ENCODE measurements at places on chromosomes 1 and 21. TPM values are rescaled to one million over a fixed set of nuclear protein-coding genes. Genes with fewer than 3 reads are reported as not detected.

CFH gene
- total RNA-seq: 36.8 TPM

TSSK3 gene
- not detected for total RNA-seq

ATP1A4 gene
- not detected for total RNA-seq

TP53BP2 gene
- total RNA-seq: 97.6 TPM

HSF2BP gene
- 0.37 TPM for total RNA-seq

SPRR3 gene
- total RNA-seq: not detected

DONSON gene
- total RNA-seq: 10.0 TPM

RNU1-1 gene
- 3,922 TPM for total RNA-seq

TNFRSF9 gene
- 1.1 TPM for total RNA-seq

ARID4B gene
- total RNA-seq: 163 TPM

CNKSR1 gene
- 3.8 TPM for total RNA-seq

CR2 gene
- 3.8 TPM for total RNA-seq

RNU1-2 gene
- total RNA-seq: 3,182 TPM

RGS7 gene
- not detected for total RNA-seq

C8A gene
- not detected for total RNA-seq

AMY1B gene
- not detected for total RNA-seq

FTCD gene
- total RNA-seq: 1.1 TPM

SPATA6 gene
- 3.0 TPM for total RNA-seq

ESPN gene
- 13.2 TPM for total RNA-seq

CYP4B1 gene
- 3.2 TPM for total RNA-seq

CD84 gene
- total RNA-seq: 66.2 TPM

TEDDM1 gene
- total RNA-seq: not detected

CELA2A gene
- total RNA-seq: not detected

FBLIM1 gene
- 0.21 TPM for total RNA-seq

CITED4 gene
- total RNA-seq: 23.6 TPM

SDHC gene
- 64.4 TPM for total RNA-seq

TFF2 gene
- total RNA-seq: not detected

SERINC2 gene
- 0.32 TPM for total RNA-seq

CCDC27 gene
- not detected for total RNA-seq

COG2 gene
- total RNA-seq: 22.7 TPM
